ENCODE measurements at places on chromosomes 6 and 20.
A peak's percentile ranks its signal among the peaks of the same experiment; 100 is the strongest.

- DNase-seq, result no peak
Measured at GRCh38 chr6:130975325-130975724, 87.7 kb downstream of the EPB41L2 start.

- no peak for DNase-seq
Measured at GRCh38 chr6:49743429-49743828, 759 bp downstream of the CRISP3 start.

DNA sequence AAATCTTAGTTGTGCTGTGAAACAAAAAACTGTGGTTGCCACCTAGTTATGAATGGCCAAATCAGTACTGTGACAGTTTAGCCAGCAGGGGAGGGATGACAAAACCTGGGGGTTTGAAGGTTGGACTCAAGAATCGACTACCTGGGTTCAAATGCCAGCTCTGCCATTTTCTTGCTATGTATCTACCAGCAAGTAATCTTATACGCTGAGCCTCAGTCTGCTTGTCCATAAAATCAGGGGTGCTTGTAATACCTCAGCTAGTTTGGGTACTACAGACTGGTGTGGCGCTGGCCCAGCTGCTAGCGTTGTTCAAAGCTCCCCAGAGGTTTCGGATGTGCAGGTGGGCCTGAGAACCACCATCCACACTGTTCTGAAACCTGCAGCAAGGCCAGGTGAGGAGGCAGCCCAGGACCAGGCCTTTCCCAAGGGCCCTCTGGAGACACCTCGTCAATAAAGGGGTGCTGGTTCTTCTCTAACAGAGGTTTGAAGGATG is 40.4 kb downstream of the TRAM2 start:
- no peak for DNase-seq

DNA sequence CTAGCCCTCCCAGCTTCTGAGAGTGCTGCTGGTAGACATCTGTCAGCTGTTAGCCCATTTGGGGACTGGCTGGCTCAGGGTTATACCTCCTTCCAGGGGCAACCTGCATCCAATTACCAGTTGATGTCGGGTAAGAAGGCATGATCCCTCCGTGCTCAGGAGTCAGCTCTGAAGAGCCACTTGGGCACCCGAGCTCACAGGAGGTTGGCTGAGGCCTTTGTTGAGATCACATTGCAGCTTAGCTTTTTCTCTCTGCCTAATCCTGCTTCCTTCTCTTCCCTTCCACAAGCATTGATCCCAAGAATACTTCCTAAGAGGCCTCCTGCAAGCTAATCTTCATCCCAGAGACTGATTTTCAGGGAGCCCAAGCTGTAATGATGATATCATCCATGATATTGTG is 35.5 kb downstream of the SCP2D1 start:
- DNase-seq, result no peak

DNA sequence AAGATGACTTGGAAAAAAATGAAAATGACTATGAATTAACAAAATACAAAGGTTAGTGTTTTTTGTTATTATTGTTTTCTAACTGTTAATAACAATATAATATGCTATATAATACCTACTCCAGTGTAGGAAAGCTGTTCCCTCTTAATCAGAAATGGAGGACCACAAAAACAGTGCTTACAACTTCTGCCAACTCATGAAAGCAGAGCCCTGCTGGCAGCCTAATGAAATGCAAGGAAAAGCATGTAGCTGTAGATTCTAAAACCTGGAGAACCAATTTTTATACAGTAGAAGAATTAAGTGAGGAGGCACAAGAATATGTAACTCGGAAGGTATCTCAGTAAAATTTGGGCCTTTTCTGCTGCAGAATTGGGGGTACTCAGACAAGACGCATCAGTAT is 29.4 kb downstream of the PHIP start:
- peak; percentile 15 for DNase-seq

- DNase-seq, result peak; percentile 71
Measured at GRCh38 chr6:158002951-158003853, 21.5 kb downstream of the SYNJ2 start.

- no peak for DNase-seq
Measured at GRCh38 chr6:32517654-32518445, 12.2 kb downstream of the HLA-DRB5 start.

GRCh38 chr20:16501301-16501700 is 71.9 kb downstream of the KIF16B start:
- DNase-seq, result no peak

DNA sequence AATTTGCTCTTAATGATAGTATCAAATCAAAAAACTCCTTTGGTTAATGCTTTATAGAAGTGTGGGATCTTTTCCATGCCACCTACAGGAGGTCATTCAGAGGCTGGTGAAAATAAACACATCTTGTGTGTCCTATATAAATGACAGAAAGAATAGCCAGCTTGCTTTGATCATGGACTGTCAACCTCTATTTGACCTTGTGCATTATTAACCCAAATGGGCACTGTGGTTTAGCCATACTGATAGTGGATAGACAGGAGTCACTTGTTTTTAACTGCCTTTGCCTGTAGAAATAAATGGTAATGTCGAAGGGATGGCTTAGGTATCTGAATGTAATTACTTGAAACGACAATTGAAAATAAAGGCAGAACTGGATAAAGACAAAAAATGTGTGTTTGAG is 123.8 kb downstream of the CDKAL1 start:
- no peak for DNase-seq

DNA sequence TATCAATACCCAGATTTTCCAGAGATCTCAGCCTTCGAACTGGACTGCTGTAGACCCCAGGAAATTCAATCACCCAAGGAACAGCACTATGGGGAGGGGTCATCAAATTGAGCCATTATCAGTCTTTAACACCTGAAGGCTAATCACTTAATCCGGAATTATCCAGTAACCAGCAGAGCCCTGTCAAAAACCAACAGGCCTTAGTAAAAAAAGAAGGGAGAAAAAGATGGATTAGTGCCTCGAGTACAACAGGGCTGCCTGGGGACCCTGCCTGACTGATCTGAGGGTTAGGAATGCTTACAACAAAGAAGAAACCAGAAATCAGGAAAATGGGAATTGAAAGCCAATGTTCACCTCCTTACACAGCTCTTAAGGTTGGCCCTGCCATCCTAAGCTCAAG is 7.6 kb downstream of the RRAGD start:
- no peak for DNase-seq

- DNase-seq, result no peak
Measured at GRCh38 chr6:170160031-170160627, 130.7 kb downstream of the DLL1 start.

- DNase-seq, result no peak
Measured at GRCh38 chr6:152204591-152204990, 397.1 kb downstream of the ESR1 start.

DNA sequence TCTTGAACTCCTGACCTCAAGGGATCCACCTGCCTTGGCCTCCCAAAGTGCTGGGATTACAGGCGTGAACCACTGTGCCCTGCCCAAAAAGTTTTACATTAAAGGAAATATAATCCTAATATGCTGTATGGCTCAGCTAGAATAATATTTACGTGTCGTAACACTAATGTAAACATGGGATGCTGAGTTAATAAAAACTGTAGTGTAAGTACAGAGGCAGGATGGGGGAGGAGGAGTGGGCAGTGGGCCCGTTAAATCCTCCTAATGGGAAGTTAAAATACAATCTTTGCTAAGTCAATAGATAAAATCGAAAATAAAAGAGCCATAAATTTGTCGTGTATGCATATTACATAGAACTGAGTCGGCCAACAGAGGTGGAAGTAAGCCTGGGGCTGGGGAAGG is 12.1 kb upstream of the IP6K3 start:
- DNase-seq, result no peak

GRCh38 chr6:105034470-105034869 is 77.6 kb downstream of the LIN28B start:
- DNase-seq, result no peak

- no peak for DNase-seq
Measured at GRCh38 chr6:134626589-134626988, 308.7 kb upstream of the SGK1 start.

DNA sequence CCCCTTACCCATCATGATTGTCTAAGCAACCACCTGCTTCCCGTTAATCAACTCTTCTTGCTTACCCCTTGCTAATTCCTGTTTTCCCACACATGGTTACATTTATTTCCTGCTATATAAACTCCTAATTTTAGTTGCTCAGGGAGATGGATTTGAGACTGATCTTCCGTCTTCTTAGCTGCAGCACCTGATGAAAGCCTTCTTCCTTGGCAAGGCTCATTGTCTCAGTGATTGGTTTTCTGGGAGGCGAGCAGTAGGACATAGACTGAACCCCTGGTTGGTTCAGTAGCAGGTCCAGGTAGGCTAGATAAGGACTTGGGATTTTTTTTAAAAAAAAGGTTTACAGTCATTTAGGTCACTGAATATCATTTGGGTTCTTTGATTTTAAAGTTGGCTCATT is 50.4 kb downstream of the PRND start:
- no peak for DNase-seq

DNA sequence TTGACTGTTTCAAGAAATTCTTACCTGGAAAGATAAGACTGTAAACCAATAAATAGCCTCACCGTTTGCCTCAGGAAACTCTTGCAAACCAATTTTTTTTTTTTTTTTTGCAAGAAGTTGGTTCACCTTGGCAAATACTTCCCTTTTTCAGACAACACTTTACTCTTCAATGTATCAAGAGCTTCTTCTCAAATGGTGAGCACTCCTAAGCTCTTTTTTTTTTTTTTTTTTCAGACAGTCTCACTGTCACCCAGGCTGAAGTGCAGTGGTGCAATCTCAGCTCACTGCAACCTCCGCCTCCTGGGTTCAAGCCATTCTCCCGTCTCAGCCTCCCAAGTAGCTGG is 22.7 kb upstream of the SNTA1 start:
- no peak for DNase-seq

- no peak for DNase-seq
Measured at GRCh38 chr6:35282472-35282871, 15.1 kb upstream of the DEF6 start.

- DNase-seq, result no peak
Measured at GRCh38 chr6:89139509-89140346, 6.1 kb upstream of the PM20D2 start.

GRCh38 chr6:3939964-3940363 is 90.8 kb downstream of the FAM50B start:
- DNase-seq, result no peak

- DNase-seq, result no peak
Measured at GRCh38 chr6:90124874-90125510, 171.7 kb downstream of the BACH2 start.

DNA sequence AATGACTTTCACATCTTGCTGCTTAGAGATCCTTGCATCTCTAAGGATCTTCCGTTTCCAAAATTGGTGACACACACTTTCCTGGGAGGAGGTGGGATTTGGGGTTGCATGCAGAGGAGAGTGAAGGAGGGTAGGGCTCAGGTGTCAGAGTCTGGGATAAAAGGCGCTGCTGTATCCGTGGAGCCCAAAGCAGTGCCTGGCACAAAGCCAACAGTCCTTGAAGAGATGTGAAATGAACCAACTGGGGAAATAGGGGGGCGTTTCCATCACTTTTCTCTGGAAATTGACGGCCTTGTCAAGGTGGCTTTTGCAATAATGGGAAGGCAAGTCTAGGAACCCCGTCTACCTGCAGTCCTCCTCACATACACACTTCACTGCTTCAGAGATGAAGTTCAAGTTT is 59.5 kb upstream of the NELFCD start:
- no peak for DNase-seq

DNA sequence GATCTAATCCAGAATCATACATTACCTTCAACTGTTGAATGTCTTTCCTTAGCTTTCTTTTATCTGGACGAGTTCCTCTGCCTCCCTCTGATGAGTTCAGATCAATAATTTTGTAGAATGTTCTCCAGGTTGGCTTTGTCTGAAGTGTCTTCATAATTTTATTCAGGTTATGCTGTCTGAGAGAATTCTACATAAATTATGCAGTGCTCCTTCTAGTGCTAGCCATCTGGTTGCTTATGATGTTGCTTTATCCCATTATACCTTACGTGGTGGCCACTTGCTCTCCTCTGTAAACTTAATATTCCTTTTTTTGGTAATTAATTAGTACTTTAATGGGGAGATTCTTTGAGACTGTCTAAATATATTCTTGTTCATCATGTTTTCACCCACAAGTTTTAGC is 67.7 kb upstream of the PTCHD4 start:
- no peak for DNase-seq

DNA sequence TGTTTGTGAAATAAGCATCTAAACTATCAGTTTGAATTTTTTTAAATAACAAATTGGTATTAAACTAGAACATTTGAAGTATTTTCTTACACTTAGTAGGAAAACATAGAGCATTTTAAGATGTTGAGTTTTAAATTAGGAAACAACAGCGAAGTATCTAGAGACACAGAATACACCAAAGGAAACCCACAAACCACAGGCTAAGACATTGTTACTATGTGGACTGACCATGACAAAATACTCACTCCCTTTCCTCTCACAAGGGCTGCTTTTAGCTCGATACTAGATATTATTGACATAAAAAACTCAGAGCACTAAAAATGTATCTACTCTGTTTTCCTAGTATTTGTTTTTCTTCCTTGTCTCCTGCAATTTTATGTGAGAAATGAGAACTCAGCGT is 266.0 kb upstream of the CITED2 start:
- no peak for DNase-seq

DNA sequence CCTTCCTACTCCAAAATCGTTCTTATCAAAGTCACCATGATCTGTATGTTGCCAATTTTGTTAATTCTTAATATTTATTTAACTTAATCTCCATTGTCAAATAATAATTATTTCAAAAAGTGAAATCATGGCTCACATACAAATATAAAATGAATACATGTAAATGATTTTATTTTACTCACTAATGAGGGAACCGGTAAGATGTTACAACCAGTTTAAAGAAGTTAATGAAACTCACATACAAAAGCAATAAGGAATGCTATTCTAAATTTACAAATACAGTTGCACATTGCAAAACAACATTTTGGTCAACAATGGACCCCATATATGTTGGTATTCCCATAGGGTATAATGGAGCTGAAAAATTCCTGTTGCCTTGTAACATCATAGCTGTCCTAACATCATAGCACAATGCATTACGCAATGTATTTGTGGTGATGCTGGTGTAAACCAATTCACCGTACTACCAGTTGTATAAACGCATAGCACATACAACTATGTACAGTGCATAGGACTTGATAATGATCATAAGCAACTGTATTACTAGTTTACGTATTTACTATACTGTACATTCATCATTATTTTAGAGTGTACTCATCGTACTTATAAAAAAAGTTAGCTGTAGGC is 6.5 kb upstream of the SLC22A16 start:
- no peak for DNase-seq

DNA sequence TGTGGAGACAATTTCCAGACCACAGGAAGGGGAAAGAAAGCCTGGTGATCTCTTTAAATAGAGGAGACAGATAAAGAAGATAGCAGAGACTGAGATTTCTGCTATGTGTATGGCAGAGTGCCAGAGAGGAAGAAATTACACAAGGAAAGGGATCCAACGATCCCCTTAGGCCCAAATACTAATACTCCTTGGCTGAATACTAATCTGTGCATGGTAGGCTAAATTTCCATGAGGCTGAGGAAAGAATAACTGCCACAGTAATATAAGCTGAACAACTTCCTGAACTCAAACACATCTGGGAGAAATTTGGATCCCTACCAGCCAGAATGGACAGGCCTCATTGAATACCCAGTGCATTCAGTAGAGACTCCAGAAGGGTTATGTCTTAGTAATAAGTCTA is 83.3 kb upstream of the TNFAIP3 start:
- no peak for DNase-seq

All from HFF-Myc (cell line).